ENCODE measurements at places on chromosomes 2 and 18.
A peak's percentile ranks its signal among the peaks of the same experiment; 100 is the strongest.

GRCh38 chr2:152038441-152038958 is 60.3 kb downstream of the CACNB4 start:
- DNase-seq = no peak

DNA sequence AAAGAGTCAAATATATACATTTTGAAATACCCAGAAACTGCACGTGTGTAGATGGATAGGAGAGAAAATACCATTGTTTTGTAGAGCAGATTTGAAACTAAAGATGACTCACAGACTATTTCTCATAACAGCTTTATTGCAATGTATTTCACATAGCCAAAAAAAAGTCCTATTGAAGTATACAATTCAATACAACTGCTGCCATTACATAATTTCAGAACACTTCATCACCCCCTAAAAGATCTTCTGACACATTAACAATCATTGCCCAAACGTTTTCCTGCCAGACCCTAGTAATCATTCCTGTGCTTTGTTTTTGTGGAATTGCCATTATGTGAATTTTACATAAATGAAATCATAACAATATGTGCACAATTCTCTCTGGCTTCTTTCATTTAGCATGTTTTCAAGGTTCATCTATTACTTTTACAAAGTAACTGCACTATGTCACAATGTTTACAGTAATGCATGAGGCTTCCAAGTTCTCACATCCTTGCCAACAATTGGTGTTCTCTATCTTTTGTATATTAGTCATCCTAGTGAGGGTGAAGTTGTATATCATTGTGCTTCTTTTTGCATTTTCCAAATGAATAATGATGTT is 378.6 kb upstream of the CWC22 start:
- no peak for DNase-seq

DNA sequence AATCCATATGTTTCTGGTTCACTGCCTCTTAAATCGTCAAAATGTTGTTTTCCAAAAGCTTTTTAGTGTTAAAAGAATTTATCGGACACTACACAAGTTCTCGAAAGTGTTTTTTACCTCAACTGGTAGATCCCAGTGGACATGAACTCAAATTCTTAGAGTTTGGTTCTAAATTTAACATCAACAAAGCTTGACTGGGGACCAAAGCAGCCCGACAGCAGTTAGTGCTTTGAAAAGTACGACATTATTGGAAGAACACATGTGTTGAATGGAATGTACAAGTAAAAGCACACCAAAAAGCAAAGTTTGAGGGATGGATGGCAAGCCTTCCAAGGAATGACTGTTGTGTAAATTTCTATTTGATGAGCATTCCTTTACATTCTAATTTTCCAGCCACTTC is 803.9 kb upstream of the POU3F3 start:
- DNase-seq = no peak

- DNase-seq = no peak
Observed at GRCh38 chr2:64906853-64907536, 82.2 kb upstream of the SLC1A4 start.

GRCh38 chr2:216911886-216912285 is 52.0 kb upstream of the TNP1 start:
- DNase-seq = no peak

GRCh38 chr2:9094117-9094516 is 90.6 kb upstream of the MBOAT2 start:
- DNase-seq = no peak

GRCh38 chr2:53131416-53131815 is 636.2 kb upstream of the CHAC2 start:
- peak; percentile 32 for DNase-seq

GRCh38 chr2:232028631-232029030 is 67.1 kb downstream of the DIS3L2 start:
- DNase-seq = no peak

GRCh38 chr2:180291060-180291459 is 284.0 kb upstream of the CWC22 start:
- DNase-seq = peak; percentile 5

DNA sequence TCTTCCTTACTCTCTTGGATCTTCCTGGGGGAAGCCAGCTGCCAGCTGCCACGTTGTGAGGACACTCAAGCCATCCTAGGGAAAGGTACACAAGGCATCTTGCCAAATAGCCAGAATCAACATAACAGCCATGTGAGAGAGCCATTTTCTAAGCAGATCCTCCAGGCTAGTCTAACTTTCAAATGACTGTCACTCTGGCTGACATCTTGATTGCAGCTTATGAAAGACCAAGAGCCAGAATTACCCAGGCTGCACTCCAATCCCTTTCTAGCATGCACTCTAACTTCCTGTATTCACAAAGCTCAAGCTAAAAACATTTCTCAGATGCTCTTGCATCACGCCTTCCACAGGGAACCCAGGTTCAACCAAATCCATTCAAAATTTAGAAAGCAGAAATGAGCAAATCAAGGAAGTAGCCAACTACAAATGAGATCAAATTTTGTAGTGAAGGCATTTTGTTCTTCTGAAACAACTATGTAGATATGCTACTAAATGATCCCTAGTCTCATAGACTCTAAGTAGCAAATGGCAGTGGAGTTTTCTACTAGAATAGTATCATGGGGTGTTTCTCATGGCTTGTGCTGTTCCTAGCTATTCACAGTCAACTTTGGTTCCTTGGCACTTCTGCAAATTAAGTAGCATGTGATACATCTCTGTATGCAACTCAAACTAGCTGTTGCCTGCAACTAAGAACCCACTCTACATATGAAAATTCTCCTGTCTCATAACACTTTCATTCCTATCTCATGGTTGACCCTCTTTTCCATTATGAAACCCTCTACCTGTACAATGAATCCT is 281.9 kb downstream of the ZEB2 start:
- DNase-seq = no peak

DNA sequence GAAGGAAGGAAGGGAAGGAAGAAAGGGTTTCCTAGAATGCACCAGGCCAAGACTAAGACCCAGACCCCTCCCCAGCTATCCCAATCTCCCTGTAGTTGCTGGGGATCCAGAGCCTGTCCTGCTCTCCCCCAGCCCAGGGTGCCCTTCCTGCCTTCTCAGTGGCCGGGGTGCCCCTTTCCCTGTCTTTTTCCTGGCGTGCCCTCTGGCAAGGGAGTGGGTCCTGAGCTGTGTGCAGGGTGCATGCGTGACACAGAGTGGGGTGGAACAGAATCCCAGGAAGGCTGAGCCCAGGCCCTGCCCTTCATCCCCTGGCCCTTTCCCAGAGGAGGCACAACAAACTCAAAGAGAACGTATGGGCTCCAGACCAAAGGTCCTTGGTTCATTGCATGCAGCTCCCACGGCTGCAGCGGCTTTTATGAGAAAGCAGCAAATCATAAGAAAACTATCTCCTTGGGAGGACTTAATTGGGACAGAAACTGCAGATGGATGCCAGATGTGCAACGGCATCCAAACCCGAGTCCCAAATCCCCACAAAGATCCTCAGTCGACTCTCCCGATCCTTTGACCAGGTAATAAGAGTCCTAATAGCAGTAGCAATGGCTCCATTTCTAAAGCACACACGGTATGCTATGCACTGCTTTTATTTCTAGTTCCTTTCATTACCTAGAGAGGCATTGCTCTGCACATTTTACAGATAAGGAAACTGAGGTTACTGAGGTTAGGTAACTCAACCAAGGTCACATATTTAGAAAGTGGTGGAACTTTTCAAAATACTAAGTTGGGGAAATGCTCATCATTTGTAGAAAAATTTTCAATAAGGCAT is 12.7 kb upstream of the ARID5A start:
- no peak for DNase-seq

- no peak for DNase-seq
Observed at GRCh38 chr2:207240649-207241048, 74.9 kb upstream of the KLF7 start.

DNA sequence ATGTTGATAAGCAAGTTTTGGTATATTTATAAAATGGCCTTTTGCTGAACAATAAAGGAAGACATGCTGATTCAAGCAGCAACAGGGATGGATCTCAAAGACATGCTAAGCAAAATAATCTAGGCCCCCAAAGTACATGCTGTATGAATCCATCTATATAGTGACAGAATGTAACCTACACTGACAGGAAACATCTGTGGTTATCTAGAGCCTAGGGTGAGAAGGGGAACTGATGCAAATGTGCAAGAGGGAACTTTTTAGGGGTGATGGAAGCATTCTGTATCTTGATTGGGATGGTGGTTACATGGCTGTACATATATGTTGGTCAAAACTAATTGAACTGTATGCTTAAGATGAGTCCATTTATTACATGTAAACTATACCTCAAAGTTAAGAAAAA is 24.2 kb downstream of the CNRIP1 start:
- no peak for DNase-seq

DNA sequence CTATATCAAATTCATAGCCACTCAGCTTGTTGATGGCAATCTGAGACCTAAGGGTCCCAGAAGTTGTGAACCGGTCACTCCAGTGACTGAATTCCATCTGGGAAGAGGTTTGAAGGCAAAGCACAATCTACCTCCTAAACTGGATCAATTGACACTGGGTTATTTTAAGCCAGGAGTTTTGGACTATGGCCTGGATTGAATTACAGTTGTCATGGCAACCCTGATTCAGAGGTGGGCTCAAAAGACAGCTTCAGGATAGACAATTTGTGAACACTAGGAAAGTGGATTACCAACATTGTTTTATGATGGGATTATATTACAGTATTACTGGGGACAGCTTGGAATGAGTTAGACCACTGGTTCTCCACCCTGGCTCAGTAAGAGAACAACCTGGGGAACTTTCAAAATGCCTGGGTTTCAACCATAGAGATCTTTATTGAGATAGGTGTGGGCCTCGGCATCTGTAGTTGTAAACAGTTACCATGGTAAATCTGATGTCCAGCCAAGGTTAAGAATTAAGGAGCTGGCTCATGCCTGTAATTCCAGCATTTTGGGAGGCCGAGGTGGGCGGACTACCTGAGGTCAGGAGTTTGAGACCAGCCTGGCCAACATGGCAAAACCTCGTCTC is 58.8 kb downstream of the MFSD6 start:
- DNase-seq = no peak

DNA sequence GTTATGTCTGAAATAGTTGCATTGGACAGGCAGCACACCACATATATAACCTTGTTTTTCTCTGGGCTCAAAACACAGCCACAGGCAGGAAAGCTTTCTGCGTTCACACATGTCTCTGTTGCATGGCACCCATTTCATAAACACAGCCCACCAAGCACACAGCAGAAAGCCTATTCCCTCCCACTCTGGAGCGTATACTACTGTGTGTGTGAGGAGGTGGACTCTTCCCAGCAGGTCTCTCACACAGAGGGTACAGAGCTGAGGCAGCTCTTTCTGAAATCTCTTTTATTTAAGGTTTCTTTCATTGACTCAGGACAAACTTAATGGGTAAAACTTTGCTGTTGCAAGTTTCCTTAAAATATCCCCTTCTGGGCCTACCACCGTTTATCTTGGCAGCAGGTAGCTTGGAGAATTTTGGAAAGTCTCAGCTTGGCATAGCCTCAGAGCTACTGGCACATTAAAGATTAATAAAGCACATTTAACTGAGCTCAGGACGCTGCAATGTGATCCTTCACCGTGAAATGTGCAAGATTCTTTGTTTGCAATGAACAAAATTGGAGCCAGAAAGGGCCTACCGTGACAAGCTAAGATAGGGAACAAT is 105.1 kb upstream of the NCKAP5 start:
- no peak for DNase-seq

DNA sequence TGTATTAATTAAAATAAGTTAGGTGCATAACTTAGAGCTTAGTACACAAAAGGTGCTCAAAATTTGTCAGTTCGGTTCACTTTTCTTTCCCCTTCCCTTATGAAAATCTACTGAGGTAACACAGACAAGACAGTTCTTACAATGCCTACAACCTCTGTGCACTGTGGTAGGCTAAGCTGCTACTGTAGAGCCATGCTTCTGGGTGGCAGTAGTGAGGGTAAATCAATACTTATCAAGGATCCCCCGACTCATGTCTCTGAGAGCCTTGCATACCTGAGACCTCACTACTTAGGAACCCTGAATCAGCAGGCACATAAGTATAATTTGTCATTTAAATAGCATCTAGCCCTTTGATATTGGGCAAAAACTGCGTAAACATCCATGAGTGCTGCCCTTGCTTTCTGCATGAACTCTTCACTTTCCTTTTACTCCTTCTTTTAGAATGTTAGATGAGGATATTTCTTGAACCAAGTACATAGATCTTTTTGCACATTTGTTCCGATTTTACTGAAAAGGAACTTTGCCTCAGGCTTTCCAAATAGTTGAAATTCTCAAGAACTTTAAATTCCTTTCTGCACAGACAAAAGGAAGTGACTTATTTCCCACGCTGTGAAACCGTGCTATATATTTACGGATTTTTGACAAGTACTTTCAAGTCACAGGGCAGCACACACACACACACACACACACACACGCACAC is 234.4 kb downstream of the TRIB2 start:
- peak; percentile 18 for DNase-seq

DNA sequence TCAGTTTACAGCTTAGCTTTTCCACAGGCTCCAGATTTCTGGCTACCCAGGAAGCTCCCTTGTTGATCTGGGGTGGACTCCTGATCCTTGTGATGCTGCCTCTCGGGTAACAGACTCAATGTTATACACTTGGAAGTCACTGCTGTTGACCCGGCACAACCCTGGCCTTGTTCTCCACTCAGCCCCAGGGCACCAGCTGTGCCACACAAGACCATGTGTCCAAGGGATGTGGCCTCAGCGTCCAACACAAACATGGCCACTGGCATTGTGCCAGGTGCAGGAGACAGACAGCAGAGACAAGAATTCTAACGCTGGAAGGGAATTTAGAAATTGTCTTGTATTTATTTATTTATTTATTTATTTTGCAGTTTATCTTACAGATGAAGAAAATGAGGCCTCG is 39.0 kb upstream of the PPP4R1 start:
- DNase-seq = no peak

DNA sequence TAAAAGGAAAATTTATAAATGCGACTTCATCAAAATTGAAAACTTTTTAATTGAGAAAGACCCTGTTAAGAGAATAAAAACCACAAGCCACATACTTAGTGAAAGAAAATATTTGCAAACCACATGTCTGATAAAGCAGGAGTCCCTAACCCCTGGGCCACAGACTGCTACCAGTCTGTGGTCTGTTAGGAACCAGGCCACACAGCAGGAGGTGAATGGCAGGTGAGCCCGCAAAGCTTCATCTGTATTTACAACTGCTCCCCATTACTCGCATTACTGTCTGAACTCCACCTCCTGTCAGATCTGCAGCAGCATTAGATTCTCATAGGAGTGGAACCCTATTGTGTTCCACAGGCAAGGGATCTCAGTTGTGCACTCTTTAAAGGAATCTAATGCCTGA is 95.5 kb upstream of the CRACDL start:
- DNase-seq = no peak

DNA sequence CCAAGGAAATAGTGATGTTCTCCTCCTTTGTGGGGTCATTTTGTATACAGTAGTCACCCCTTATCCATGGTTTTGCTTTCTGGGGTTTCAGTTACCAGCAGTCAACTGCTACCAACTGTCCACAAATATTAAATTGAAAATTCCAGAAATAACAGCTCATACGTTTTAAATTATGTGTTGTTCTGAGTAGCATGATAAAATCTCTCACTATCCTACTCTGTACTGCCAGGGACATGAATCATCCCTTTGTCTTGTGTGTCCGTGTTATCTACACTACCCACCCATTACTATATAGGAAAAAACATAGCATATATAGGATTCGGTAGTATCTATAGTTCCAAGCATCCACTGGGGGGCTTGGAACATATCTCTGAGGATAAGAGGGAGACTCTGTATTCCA is 120.9 kb upstream of the DCC start:
- no peak for DNase-seq

GRCh38 chr2:23390152-23390551 is 5.2 kb downstream of the KLHL29 start:
- DNase-seq = no peak

All from HTR-8/SVneo (cell line).